Fibroblast of lung (primary cell): ENCODE measurements at places on chromosomes 16 and 17.

- DNase-seq = no peak
Measured at GRCh38 chr16:28297308-28297707, 5.0 kb downstream of the SBK1 start.

DNA sequence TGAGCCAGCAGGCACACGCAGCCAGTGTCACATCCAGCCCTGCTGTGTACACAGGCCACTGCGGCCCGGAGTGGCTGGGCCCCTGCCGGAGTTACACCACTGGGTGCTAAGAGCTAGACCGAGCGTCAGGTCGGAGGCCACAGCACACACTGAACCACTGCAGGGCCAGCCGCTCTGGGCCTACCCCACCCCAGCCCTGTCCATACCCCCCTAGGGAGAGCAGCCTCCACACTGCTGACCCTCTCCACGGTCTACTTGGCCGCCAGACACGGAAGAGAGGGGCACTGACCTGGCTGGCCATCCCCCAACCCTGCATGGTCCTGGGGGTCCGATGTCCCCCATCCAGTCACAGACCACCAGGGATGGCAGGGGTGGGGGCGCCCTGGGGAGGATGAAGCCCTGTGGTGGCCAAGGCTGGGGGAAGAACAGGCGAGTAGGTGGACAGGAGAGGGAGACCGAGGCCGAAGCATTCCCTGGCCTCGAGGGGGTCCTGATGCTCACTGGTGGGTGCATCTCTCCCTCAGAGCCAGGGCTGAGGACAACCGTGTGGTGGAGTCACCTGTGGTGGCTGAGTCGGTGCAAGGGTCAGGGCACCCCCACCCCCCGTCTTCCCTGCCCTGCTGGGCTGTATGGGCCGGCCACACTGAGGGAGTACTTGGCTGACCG lies 34.9 kb upstream of the ZC3H18 start:
- no peak for DNase-seq

- no peak for DNase-seq
Measured at GRCh38 chr17:279776-280175, 72.8 kb downstream of the RPH3AL start.

- no peak for DNase-seq
Measured at GRCh38 chr16:68097088-68097487, 11.9 kb downstream of the NFATC3 start.

DNA sequence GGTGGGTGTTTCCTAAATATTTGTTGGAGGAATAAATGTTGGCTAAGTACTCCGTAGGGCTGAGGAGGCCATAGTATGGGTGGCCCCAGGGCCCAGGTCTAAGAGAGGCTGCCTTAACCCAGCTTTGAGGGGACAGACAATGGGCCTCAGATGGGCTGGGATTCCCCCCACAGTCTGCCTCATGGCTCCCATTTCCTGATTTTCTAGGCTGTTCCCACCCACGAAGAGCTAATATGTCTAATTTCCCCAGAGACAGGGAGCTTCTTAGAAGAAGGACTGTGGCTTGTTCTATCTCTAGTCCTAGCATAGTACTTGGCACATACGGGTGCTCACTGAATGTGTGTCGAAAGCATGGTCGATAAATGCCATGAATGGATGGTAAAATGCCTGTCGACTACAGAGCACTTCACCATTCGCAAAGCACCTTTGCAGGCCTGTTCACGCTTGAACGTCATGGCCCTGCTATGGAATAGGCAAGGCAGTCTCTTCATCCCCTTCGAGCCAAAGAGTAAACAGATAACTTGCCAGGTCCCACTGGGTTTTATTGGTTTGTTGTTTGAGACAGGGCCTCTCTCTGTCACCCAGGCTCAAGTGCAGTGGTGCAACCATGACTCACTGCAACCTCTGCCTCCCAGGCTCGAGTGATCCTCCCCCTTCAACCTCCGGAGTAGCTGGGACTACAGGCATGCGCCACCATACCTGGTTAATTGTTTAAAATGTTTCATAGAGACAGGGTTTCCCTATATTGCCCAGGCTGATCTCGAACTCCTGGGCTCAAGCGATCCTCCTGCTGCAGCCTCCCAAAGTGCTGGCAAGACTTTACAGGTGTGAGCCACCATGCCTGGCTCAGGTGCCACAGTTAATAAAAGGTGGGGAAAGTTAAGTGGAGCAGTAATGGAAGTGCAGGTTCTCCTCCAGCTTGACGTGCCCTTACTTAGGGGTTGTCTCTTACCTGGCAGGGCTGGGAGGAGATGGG lies 9.7 kb downstream of the CHAD start:
- DNase-seq = peak; percentile 12

GRCh38 chr16:5580296-5580695 lies 482.7 kb upstream of the EEF2KMT start:
- DNase-seq = no peak

- DNase-seq = no peak
Measured at GRCh38 chr17:63447471-63448009, 1.4 kb upstream of the CYB561 start.

GRCh38 chr16:13660807-13661206 lies 259.1 kb upstream of the ERCC4 start:
- no peak for DNase-seq

- DNase-seq = no peak
Measured at GRCh38 chr16:73274140-73274539, 226.2 kb upstream of the ZFHX3 start.

GRCh38 chr17:74334393-74335039 lies 8.5 kb downstream of the KIF19 start:
- no peak for DNase-seq

DNA sequence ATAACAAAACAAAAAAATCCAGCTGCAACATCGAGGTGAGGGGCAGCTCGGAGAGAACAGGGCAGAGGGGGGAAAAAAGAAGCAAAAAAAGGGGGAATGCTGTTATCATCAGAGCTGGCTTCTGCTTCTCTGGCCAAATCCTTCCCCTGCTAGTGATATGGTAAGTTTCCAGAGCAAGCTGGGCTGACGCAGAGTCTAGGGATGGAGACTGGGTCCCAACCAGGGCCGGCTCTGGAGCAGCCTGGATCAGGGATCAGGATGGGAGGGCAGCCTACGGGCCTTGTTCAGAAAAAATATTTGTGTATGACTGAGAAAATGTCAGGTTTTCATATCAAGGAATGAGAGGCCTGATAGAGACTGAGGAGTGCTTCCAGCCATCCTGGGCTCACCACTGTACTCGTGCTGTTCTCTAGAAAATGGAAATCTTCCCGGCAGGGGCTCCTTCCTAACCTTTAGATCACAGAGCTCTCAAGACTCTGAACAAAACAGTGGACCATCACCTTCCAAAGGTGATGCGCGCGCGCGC lies 726 bp upstream of the C1QTNF1 start:
- DNase-seq = no peak

DNA sequence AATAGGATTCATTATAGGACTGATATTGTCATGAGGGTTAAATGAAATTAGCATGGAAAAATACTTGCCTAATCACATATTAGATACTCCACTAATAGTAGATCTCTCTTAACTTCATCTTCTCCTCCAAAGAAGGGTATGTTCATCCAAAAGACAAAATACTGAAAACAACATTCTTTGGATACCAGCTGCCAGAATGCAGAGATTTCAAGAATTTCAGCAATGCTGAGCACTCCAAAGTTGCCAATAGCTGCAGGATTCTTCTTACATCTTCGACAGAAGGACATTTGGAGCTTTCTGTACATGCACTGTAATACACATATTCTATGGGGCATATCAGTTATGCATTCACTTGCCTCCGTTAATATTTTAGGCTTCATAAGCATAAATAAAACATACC lies 436.5 kb downstream of the HAPSTR1 start:
- DNase-seq = no peak

DNA sequence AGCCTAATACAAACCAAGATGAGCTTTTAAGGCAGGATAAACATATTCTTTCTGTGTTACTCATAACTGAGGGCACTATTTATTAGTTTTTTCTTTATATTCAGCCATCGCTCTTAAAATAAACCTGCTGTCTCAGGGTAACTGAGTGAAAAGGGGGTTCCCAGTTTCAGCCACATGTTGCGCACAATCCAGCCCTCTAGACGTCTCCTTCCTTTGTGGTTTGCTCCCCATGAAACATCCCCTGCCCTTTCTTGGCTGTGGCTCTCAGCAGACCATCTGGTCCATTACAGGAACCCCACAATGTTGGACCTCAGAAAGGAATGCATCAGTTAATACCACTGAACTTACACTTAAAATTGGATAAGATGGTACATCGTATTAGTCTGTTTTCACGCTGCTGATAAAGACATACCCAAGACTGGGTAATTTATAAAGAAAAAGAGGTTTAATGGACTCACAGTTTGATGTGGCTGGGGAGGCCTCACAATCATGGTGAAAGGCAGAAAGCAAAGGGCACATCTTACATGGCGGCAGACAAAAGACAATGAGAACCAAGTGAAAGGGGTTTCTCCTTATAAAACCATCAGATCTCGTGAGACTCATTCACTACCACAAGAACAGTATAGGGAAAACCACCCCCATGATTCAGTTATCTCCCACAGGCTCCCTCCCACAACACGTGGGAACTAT lies 12.6 kb upstream of the IL21R start:
- DNase-seq = peak; percentile 16

DNA sequence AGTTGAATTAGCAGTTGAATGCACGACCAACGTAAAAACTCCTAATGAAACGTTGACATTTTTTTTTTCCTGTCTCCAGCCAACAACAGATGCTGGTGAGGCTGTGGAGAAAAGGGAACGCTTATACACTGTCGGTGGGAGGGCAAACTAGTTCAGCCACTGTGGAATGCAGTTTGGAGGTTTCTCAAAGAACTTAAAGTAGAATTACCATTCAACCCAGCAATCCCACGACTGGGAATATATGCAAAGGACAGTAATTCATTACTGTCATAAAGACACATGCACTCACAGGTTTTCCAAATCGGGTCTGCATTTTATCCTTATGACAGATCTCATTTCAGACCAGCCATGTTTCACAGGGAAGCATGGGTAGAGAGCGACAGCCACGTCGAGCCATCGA lies 3.5 kb upstream of the WFDC1 start:
- no peak for DNase-seq

GRCh38 chr17:2262135-2262587 lies 41.4 kb downstream of the SMG6 start:
- peak; percentile 85 for DNase-seq

DNA sequence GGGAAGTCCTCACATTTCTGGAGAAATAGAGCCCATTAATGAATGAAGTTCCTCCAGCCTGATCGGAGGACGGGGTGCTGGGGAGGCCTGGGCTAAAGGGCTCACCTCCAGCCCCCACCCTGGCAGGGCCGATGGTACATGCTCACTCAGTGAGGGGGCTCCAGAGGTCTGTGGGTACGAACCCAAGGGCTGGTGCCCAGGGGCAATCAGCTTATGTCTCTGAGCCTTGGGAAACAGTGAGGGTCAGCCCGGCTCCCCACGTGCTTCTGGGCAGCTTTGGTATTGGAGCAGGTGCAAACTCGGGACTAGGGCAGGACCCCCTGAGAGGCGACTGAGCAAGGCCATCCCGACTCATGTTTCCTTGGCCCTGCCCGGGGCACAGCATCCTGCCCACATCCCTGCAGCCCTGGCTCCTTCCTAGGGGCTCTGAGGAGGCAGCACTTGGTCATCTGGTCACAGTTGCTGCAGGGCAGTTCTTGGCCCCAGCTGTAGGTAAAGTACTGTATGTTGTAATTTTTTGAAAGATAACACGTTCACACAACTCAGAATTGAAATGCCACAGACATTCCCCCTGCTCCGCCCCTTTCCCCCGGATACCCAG lies 969 bp upstream of the CETP start:
- no peak for DNase-seq

GRCh38 chr16:85291302-85292148 lies 179.3 kb upstream of the CIBAR2 start:
- no peak for DNase-seq

- DNase-seq = no peak
Measured at GRCh38 chr17:40456396-40456951, 13.2 kb downstream of the IGFBP4 start.

- DNase-seq = no peak
Measured at GRCh38 chr17:40561871-40562611, 3.2 kb downstream of the CCR7 start.

DNA sequence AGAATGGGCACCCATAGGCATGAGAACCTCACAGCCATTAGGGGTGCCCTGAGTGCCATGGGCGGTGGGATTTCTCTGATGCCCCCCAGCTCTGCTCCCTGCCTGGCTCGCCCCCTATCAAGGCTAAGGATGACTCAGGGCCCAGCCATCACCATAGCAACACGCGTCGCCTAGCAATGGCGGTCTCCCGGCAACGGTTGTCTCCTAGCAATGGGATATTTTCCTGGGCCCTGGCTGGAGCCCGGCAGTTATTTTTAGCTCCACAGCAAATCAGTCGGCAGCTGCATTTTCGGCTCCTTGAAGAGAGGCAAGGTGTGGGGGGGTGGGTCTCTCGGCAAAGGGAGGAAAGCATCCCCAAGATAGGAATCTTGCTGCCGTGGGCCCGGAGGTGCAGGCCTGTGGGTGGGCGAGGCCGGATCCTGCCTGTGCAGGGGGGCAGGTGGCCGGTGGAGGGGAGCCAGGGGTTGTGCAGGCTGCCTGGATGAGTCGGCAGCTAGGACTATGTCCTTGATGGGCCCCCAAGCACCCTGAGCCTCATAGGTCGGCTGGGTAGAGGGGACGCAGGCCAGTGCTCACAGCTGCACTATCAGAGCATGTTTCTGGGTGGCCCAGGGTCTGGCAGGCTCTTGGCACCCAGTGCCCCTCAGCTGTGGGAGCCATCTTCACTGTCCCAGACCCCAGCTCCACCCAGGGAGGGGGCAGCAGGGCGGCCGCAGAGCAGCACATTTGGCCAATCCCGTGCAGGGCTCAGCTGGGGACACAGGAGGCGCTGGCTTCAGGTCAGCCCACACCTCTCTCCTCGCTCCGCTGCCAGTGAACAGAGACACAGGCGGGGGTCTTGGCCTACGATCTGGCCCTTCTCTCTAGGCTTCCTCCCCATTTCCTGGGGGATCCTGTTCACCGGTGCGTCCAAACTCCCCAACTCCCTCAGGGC lies 4.2 kb upstream of the FBXL16 start:
- peak; percentile 87 for DNase-seq

- peak; percentile 62 for DNase-seq
Measured at GRCh38 chr17:57574040-57574513, 171.0 kb downstream of the CCDC182 start.

GRCh38 chr17:21039839-21040575 lies 2.8 kb downstream of the USP22 start:
- peak; percentile 60 for DNase-seq

GRCh38 chr17:28180449-28180848 lies 138.0 kb downstream of the NLK start:
- peak; percentile 56 for DNase-seq
